T-cell (primary cell): ENCODE measurements at places on chromosomes 12 and 14. TPM values are rescaled to one million over a fixed set of nuclear protein-coding genes. Genes with fewer than 3 reads are reported as not detected.

OASL gene
- total RNA-seq = 17.6 TPM

DNA sequence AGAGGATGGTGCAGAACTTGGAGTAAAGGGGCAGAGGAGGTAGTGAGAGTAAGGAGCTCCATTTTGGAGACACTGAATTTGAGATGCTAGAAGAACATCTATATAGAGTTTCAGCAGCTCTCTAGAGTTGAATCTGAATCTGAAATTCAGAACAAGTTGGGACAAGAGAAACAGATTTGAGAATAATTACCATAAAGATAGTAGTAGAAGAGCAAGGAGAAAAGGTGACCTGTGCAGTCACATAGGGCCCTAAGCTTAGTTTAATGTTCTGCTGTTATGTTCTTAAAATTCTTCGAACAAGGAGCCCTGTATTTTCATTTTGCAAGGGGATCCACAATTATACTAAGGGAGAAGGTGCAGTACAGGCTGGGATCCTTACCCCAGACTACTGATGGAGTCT is 7.4 kb downstream of the REM2 start:
- no peak overlapping the region for H3K27ac ChIP-seq
- no peak for DNase-seq
- H3K27me3 ChIP-seq = no peaks in the 10 kb centered on the region
- H3K4me3 ChIP-seq = no peak overlapping the region

DNA sequence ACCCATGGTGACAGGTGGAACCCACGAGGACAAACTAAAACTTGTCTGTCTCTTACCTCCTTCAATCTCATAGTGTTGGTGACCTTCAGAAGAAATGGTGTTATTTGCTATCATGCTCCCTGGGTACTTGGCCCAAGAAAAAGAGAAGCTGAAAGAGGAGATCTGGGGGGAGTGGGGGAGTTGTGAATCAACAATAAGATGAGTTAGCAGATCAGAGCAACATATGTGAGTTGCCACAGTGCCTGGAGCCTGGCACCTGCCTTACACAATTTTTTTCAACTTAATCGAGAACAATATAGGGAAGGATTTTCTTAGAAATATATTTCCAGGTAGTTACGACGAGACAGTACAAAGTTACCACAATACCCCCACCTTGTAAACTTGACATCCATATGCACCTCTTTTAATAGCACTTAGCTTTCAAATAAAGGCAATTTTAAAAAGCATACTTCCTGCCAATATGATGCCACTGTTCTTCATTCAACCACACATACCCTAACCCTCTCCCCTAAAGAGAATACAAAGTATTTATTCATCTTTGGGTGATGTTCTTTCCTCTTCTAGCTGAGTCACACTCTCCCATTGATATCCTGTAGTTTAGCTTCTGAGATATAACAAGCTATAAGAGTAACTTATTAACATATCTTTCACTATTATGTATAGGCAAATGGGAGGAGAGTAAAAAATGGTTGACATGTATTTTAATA is 424.1 kb upstream of the OR4E1 start:
- no peak for DNase-seq
- H3K4me1 ChIP-seq = peaks cover 41% of the 10 kb centered on the region
- peak overlapping the region; percentile 20 for H3K27ac ChIP-seq
- H3K4me3 ChIP-seq = no peak overlapping the region
- no peaks in the 10 kb centered on the region for H3K36me3 ChIP-seq
- H3K27me3 ChIP-seq = no peaks in the 10 kb centered on the region

DNA sequence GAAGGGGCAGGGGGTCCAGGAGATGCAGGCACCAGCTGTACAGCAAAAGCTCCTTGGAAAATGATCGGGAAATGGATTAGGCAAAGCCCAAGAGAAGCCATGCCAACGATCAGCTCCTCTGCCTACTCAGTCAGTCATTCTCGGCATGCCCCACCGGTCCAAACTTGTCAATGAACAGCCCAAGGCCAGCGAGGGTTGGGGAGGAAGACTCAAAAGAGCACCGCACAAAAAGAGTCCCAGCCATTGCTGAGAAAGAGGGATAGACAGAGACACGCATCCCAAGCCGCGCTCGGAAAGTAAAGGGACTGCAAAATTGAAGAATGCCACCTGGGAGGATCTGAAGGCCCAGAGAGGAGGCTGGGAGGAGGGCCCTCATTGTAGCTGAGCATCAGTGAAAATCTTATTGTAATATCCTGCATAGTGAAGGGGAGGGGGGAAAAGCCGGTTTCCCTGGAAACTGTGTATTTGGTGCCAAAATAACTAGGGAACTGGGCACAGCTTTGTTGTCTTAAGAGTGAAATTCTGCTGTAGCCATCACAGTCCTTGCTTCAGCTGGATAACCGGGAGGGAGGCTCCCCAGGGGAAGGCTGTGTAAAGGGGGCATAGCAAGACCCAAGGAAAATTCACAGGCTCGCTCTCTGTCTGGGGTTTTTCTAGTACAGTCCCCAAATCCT is 4.7 kb downstream of the KDM2B start:
- DNase-seq = no peak
- peaks cover 27% of the 10 kb centered on the region for H3K4me1 ChIP-seq
- H3K36me3 ChIP-seq = peaks cover 36% of the 10 kb centered on the region
- no peak overlapping the region for H3K27ac ChIP-seq

DNA sequence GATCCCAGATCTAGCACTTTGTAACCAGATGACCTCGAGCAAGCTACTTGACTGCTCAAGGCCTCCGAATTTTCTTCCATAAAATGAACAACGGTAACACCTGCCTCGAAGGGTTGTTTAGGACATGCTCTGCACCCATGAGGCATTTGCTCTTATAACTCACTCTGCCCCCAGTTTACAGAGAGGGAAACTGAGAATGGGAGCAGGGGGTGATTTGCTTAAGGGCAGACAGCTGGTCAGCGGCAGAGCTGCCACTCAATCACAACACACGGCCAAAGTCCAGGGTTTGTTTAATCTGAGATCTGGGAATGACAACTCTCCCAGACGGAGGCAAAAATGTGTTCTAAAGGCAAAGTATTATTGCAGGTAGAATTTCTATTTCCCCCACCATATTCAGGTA is 156.3 kb downstream of the RIMBP2 start:
- H3K36me3 ChIP-seq = no peaks in the 10 kb centered on the region
- H3K27ac ChIP-seq = no peak overlapping the region
- DNase-seq = no peak
- no peaks in the 10 kb centered on the region for H3K4me1 ChIP-seq
- H3K4me3 ChIP-seq = no peak overlapping the region

GRCh38 chr12:89621521-89621920 is 87.1 kb downstream of the ATP2B1 start:
- no peak overlapping the region for H3K4me3 ChIP-seq
- no peaks in the 10 kb centered on the region for H3K36me3 ChIP-seq
- no peak overlapping the region for H3K27ac ChIP-seq
- peaks cover 3% of the 10 kb centered on the region for H3K4me1 ChIP-seq

DNA sequence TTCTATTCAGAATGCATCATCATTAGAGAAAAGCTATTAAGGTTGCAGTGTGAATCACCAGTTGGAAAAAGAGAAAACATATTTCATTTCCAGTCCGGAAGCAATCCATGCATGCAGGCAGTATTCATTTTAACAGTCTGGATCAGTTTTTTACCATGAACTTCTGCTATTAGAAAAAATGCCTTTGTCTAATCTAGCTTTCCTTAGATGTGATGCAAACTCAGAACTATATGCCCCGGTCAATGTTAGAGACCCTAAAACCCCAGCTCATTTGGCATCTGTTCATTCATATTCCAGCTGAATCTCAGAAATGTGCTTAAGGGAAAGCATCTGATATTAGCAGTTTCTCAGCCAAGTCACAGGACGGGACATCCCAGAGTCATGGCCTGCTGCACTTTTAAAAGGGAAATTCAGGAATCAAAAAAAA is 8.5 kb downstream of the IRAK3 start:
- no peak overlapping the region for H3K27ac ChIP-seq
- H3K4me1 ChIP-seq = no peaks in the 10 kb centered on the region
- no peak overlapping the region for H3K4me3 ChIP-seq
- no peaks in the 10 kb centered on the region for H3K27me3 ChIP-seq
